Activated T-helper 1 cell treated with anti-CD3 and anti-CD28 coated beads, Interleukin-12 subunit alpha, Interleukin-12 subunit beta, Interleukin-2, Interleukin-4 antibody, amounts not matched to agents 30 ng/mL and 10 ng/mL and 1 ng/mL, durations not matched to agents 14 hours and 24 hours and 36 hours (primary cell): ENCODE measurements at places on chromosomes 3 and 15. TPM values are rescaled to one million over a fixed set of nuclear protein-coding genes. Genes with fewer than 3 reads are reported as not detected.

The DCP1A gene
- total RNA-seq, result 46.3 and 48.6 TPM in 2 replicates

GRCh38 chr3:125262161-125262560, 49.6 kb upstream of the SLC12A8 start:
- peaks cover 22% of the 10 kb centered on the region for H3K36me3 ChIP-seq
- no peak overlapping the region for H3K4me3 ChIP-seq
- no peak overlapping the region for H3K27ac ChIP-seq
- H3K27me3 ChIP-seq, result no peaks in the 10 kb centered on the region

DNA sequence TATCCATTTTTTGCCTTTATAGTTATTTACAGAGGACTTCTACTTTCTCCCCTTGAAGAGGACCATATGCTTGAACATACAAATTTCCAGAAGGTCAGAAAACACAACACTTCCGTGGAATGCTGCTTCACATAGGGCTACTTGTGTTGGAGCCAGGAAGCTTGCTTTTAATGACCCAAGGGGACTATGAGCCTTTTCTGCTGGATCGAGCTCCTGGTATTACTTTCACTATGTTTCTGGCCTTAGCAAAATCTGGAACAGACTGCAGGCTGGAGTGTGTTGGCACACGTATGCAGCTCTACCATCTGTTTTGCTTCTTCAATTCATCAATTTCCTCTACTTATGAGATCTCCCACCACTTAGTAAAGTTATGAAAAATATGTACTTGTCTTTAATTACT, 69.3 kb upstream of the CBLB start:
- H3K36me3 ChIP-seq, result peaks cover 3% of the 10 kb centered on the region
- no peaks in the 10 kb centered on the region for H3K27me3 ChIP-seq
- H3K4me1 ChIP-seq, result peaks cover 5% of the 10 kb centered on the region

GRCh38 chr3:11803977-11804892, 42.5 kb downstream of the TAMM41 start:
- H3K27me3 ChIP-seq, result no peaks in the 10 kb centered on the region
- peak; percentile 16 for DNase-seq
- no peak overlapping the region for H3K27ac ChIP-seq
- peaks cover 62% of the 10 kb centered on the region for H3K36me3 ChIP-seq
- no peak overlapping the region for H3K4me3 ChIP-seq

The CKMT1B gene
- total RNA-seq, result 0.44 and 0.86 TPM in 2 replicates

The SLC22A14 gene
- total RNA-seq, result not detected in 2 replicates

GRCh38 chr15:53000409-53000808, 210.3 kb upstream of the ONECUT1 start:
- H3K27me3 ChIP-seq, result no peaks in the 10 kb centered on the region
- no peak overlapping the region for H3K27ac ChIP-seq
- no peaks in the 10 kb centered on the region for H3K4me1 ChIP-seq
- DNase-seq, result no peak
- no peaks in the 10 kb centered on the region for H3K36me3 ChIP-seq

GRCh38 chr3:101270149-101270548, 50.2 kb downstream of the IMPG2 start:
- H3K27ac ChIP-seq, result no peak overlapping the region
- DNase-seq, result no peak
- no peak overlapping the region for H3K4me3 ChIP-seq
- H3K36me3 ChIP-seq, result no peaks in the 10 kb centered on the region
- H3K27me3 ChIP-seq, result no peaks in the 10 kb centered on the region
- no peaks in the 10 kb centered on the region for H3K4me1 ChIP-seq

- H3K27me3 ChIP-seq, result peaks cover 1% of the 10 kb centered on the region
- no peak for DNase-seq
- H3K4me3 ChIP-seq, result no peak overlapping the region
- H3K4me1 ChIP-seq, result no peaks in the 10 kb centered on the region
- H3K27ac ChIP-seq, result no peak overlapping the region
These were observed 69.1 kb upstream of the MAGI1 start for GRCh38 chr3:66107855-66108254.

DNA sequence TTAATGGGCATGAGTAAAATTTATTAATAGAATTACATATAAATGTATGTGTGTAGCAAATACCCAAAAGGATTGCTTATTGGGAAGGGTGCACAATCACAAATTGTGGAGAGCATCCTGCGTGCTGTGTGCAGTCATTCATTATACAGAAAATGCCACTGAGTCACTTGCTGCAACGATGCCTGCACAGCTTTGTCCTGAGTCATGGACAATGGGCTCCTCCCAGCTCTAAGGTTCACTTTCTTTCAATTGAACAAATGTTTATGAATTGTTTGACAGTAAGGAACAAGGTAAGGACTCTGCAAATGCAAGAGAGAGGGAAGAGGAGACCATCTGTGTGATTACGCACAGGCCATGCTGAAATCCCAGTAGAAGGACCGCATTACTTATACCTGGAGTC, 18.7 kb downstream of the CFAP161 start:
- H3K4me1 ChIP-seq, result peaks cover 5% of the 10 kb centered on the region
- DNase-seq, result no peak
- H3K4me3 ChIP-seq, result no peak overlapping the region
- no peaks in the 10 kb centered on the region for H3K36me3 ChIP-seq
- H3K27me3 ChIP-seq, result peaks cover 20% of the 10 kb centered on the region

- H3K27me3 ChIP-seq, result peaks cover 5% of the 10 kb centered on the region
- H3K36me3 ChIP-seq, result no peaks in the 10 kb centered on the region
- no peak overlapping the region for H3K27ac ChIP-seq
- H3K4me1 ChIP-seq, result no peaks in the 10 kb centered on the region
These were observed 57.5 kb upstream of the NANOGP8 start for GRCh38 chr15:35142578-35142977.

DNA sequence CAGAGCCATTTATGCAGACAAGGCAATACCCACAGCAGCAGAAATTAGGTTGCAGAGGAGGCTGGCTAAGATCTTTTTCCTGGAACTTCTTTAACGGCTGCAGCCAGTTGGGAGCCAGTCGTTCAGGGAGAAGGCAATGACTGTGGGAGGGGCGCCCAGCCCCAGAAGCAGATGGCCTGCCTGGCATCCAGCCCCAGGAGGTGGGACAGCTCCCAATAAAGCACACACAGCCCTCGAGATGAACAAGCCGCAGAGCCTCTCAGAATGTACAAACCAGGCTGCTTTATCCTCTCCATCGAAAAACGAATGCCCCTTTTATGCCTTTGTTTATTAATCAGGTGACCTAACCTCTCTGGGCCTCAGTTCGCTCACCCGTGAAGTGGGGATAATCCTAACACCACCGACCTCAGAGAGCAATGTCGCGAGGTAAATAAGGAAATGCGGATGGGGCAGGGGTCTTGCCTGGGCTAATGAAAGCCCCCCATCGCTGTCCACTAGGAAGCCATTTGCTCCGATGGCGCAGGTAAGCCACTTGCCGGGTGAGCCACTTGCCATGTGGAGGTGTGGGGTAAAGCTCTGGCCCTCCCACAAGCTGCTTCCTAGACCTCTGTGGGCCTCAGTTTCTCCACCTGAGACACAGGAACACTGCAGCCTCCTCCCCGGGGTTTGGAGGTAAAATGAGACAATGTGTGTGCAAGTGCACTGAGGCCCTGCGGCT, 35.8 kb downstream of the MGLL start:
- peaks cover 4% of the 10 kb centered on the region for H3K27me3 ChIP-seq
- no peak overlapping the region for H3K4me3 ChIP-seq
- H3K36me3 ChIP-seq, result no peaks in the 10 kb centered on the region
- no peaks in the 10 kb centered on the region for H3K4me1 ChIP-seq
- H3K27ac ChIP-seq, result no peak overlapping the region

GRCh38 chr3:134928392-134928791, 133.3 kb downstream of the EPHB1 start:
- H3K4me1 ChIP-seq, result peaks cover 6% of the 10 kb centered on the region
- DNase-seq, result no peak
- no peak overlapping the region for H3K27ac ChIP-seq
- peaks cover 7% of the 10 kb centered on the region for H3K27me3 ChIP-seq
- H3K36me3 ChIP-seq, result no peaks in the 10 kb centered on the region

The POLR2M gene
- total RNA-seq, result 60.3 and 62.4 TPM in 2 replicates

DNA sequence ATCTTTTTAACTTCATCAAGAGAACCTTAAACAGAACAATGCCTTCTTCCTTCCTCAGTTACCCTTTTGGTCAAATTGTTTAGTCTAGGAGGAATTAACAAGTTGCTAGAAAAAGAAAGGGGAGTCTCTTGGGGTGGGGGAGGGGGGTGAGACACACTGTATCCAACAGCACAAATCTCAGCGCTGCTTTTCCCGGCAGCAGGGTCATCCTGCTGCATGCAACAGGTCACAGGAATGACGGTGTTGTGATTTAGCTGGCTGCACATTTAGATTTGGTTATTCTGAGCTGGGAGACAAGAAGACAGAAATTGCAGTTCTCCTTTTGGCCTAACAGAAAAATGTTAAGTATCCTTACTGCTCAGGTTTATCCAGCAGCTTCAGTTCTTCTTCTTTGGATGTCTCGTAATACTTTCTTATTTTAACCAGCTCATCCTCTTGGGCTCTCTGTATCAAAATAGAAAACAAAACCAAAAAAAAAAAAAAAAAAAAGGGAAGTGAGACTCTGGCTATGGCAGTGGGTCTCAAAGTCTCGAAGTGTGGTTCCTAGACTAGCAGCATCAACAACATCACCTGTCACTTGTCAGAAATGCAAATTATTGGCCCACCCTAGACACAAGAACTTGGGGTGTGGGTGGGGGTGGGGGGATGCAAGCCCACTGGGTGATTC, 190.5 kb downstream of the GREM1 start:
- DNase-seq, result no peak
- H3K27me3 ChIP-seq, result peaks cover 11% of the 10 kb centered on the region
- no peak overlapping the region for H3K4me3 ChIP-seq
- H3K36me3 ChIP-seq, result no peaks in the 10 kb centered on the region
- no peak overlapping the region for H3K27ac ChIP-seq

DNA sequence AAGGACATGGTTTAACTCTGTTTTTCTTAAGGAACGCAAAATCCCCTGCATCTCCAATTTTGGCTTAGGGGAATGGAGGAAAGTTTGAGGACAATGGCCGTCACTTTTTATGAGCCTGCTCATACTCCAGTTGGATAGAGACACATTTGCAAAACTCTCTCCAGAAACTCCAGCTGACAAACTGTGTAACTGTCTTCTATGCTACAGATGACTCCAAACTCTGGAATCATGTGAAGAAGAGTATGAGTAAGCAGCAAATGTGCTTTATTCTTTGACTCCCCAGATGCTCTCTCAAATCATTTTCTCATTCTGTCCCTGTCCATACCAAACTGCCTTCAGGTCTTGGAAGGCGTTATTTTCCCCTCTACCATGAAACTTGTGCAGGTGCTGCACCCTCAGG, 226.5 kb upstream of the GPR149 start:
- no peaks in the 10 kb centered on the region for H3K27me3 ChIP-seq
- no peak overlapping the region for H3K27ac ChIP-seq
- no peaks in the 10 kb centered on the region for H3K4me1 ChIP-seq
- H3K36me3 ChIP-seq, result no peaks in the 10 kb centered on the region
- H3K4me3 ChIP-seq, result no peak overlapping the region

The ANKRD63 gene
- not detected in 2 replicates for total RNA-seq

- no peaks in the 10 kb centered on the region for H3K36me3 ChIP-seq
- H3K27me3 ChIP-seq, result peaks cover 5% of the 10 kb centered on the region
- no peak for DNase-seq
- H3K4me3 ChIP-seq, result no peak overlapping the region
- peaks cover 11% of the 10 kb centered on the region for H3K4me1 ChIP-seq
- H3K27ac ChIP-seq, result no peak overlapping the region
These were observed 10.1 kb upstream of the RTP4 start for GRCh38 chr3:187358068-187358467.

DNA sequence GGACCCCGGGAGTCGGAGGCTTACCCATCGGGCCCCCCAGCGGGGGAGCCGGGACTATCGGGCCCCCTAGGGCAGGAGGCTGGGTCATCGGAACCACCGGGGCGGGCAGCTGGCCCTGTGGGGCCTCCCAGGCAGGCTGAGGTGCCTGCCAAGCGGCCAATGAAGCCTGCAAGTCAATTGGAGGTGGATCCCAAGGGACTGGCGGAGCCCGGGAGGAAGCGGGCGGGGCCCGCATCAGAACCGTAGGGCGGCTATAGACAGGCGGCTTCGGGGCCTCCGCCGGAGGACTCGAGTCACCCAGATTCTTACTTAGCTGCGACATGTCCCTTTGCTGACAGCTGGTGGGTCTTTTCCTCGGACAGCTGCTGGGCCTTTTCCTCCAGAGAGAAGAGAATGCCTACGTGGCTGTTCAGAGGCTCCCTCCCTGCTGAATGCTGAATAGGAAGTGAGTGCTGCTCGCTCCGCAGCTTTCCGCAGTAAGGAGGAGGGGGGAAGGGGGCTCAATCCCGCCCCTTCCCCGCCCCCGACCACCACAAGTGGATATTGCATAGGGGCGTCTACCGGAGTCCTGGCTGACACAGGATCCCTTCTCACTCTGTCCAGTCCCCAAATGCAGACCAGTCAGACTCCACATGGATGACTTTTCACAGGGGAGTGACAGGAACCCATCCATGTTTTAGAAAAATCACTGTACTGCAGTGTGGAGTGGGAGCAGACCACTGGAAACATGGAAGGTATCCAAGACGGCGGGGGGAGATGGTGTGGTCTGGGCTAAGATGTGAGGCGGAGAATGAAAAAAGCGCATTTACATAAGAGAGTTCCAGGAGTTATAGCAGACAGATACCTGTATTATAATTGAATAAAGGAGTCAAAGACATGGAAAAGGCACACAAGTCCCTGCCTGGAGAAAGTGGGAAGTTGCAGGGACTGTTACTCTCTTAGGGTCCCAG, at the start of gene MAGEL2:
Gene MAGEL2 (minus strand): TSS at position 447 of the 950 bp plus-strand sequence. CDS start 125 bp downstream, at position 322.
- H3K27ac ChIP-seq, result no peak within 1 kb of the TSS
- no peak for DNase-seq
- no peaks in the 10 kb centered on the region for H3K4me1 ChIP-seq
- H3K27me3 ChIP-seq, result peaks cover 5% of the 10 kb centered on the region
- no peaks in the 10 kb centered on the region for H3K36me3 ChIP-seq

GRCh38 chr3:107841831-107842230, 249.0 kb downstream of the CD47 start:
- H3K4me1 ChIP-seq, result no peaks in the 10 kb centered on the region
- peaks cover 5% of the 10 kb centered on the region for H3K27me3 ChIP-seq

DNA sequence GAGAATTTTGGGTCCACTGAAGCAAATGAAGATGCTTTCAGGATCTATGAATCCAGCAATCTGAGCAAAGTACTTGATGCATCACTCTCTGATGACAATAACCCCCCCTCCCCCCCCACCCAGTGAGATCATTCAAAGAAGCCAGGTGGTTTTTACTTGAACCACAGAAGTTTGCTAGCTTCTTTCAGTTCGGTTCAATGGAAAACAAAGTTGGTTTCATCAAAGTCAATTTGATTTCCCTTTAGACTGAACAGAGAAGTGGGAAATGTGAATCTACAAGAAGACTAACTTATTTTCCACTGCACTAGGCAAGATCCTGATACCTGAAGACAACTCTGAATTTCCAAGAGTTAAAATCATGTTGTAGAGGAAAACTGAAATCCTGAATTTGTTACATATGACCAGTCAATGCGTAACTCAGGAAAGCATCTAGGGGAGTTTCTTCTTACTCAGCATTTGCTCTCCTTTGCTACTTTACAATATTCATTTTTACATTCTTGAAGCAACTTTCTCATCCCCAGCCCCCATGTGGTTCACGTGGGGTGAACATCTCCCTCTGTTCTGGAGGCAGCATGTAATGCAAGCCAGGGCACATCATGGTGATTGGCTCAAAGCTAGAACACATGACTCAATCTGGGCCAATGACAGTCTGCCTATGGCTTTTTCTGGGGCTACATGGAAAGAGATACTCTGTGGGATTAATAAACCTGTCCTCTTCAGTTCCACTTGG, 572.6 kb downstream of the FOXP1 start:
- DNase-seq, result peak; percentile 35
- peak overlapping the region; percentile 85 for H3K27ac ChIP-seq
- H3K27me3 ChIP-seq, result no peaks in the 10 kb centered on the region
- peak overlapping the region; percentile 66 for H3K4me3 ChIP-seq

GRCh38 chr3:188036375-188037194, 117.4 kb upstream of the LPP start:
- no peak overlapping the region for H3K27ac ChIP-seq
- H3K4me3 ChIP-seq, result no peak overlapping the region
- DNase-seq, result no peak
- H3K36me3 ChIP-seq, result peaks cover 3% of the 10 kb centered on the region
- peaks cover 5% of the 10 kb centered on the region for H3K27me3 ChIP-seq
